ENCODE measurements at places on chromosomes 6 and 20.

DNA sequence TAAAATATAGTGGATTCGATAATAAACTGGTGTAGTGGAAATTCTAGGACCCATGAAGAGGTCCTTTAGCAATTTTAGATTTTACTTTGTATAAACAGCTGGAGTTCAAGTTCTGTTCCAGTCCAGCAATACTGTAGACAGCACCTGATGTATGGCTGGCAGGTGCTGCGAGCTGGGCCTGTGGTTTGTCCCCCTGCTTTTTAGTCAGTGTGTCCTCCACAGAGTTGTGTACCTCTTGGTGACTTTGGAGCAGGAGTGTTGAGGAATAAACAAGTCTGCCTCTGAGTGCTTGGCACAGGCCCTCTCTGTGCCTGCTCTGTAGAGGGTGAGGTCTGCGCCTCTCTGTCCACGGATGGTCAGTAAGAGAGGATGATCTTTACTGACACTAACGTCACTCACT lies 13.8 kb downstream of the STX16 start:
- DNase-seq = no peak

GRCh38 chr6:50815436-50816114 lies 3.1 kb upstream of the TFAP2B start:
- DNase-seq = no peak

- DNase-seq = no peak
These were observed 479.3 kb upstream of the BTBD3 start for GRCh38 chr20:11438412-11438811.

DNA sequence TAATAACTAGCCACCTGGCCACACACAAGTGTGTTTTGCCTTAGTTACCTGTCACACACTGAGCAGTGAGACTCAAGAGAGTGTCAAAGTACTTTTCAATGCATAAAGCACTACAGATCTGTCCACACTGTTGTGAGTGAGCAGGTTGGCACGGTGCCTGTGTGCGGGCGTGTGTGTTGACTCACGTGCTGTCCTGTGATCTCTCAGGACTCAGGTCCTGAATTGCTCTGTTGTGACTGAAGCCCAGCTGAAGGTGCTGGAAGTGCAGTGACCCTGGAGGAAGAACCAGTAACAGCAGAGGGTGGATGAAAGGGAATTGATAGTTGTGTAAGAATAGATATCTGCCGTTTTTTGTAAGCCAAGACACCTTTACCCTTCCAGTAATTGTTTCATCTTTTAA lies 18.3 kb downstream of the SLC16A10 start:
- DNase-seq = no peak

GRCh38 chr6:41053041-41053440 lies at the start of gene APOBEC2:
TSS of gene APOBEC2 (plus strand) at chr6:41053202. CDS start at chr6:41053348, 146 bp downstream.
- DNase-seq = peak; percentile 34

DNA sequence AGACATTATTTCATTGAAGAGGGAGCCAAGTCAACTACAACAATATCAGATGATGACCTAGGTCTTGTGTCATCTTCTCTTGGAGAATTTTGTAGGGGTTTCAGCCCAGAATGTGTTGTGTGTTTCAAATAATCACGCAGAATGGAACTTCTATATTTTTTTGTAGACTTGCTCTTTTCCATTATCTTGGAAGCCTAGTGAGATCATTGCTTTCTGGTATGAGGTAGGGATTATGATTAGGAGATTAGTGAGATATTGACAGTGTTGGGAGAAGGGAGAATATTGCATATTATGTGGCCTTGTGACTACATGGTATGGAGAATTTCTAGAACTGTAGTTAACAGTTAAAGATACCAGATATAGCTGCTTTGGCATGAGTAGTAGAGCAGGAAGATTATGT lies 423.6 kb upstream of the PLCB4 start:
- DNase-seq = no peak

DNA sequence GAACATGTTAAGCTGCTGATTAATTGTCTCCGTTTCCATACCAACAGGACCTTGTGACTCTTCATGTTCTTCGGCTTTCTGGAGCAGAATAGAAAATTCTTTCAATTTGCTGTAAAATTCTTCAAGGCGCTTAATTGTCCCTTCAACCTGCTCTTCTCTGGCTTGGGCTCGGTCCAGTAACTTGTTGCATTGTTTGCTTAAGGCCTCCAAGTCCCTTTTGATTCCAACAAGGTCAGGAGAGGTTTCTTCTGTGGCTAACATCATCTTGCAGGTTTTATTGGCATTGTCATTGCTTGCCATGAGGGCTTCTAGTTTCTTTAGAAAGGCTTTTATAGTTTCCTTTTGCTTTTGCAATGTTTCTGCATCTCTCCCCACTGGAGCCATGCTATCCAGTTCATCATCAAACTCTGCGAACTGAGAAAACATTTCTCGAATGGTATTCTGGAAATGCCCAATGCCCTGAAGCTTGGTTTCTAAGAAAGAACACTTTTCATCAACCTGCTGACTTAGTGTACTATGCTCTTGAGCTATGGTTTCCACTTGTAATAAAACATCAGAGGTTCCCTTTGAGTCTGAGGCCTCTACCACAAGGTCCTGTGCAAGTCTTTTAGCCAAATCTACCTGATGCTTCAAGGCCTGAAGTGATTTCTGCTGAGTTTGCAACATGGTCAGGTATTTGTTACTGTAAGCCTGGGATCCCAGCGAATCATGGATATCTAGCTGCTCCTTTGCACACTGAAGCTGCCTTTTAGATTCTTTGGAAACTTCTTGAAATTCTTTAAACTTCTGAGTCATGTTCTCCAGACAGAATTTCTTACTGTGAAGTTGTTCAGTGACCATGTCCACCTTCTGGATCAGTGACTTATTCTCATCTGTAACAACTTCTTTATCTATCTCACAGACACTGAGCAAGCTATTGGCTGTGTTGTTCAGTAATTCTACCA lies 90.2 kb downstream of the DST start:
- DNase-seq = no peak

DNA sequence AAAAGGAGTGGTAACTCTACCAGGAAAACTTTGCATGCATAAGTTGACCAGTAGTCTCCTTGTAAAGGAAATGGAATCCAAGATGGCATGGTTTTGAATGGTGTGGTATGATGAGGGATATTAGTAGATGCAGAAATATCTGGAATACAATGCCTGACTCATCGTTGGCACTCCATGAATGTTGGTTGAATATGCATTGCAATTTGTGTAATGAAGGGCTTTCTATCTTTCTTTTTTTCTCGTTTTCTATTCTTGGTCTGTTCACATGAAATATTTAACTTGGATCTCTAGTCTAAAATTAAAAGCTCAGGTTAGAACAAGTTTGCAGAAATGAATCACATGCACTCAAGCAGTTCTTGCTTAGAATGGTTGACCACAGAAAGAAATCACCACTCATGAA lies 277.3 kb upstream of the PRND start:
- DNase-seq = no peak

DNA sequence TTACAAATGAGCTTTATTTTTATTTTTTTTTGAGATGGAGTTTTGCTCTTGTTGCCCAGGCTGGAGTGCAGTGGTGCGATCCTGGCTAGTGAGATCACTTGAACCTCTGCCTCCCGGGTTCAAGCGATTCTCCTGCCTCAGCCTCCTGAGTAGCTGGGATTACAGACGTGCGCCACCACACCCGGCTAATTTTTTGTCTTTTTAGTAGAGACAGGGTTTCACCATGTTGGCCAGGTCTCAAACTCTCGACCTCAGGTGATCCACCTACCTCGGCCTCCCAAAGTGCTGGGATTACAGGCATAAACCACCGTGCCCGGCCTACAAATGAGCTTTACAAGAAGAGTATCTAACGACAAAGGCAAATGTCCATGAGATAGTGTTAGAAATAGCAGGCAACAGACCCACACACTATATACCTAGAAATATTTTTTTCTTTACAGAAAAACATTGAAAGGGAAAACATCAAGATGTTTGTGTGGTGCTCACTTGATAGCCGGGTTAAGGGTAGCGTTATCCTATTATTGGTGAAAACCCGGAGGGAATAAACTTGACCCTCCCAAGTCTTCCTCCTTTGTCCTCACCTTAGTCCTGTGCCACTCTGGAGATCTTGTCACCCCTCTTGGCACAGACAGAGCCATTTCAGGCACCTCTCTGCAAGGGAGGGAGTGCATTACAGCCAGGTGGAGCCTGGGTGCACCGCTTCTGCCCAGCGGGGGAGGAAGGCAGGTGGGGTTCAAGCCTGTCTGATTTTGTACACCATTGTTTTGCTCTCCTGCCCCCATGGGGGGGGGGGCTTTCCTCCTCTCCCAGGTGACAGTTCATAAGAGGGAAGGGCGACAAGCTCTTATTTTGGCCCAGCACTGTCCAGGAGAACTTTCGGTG lies 21.0 kb upstream of the AVP start:
- no peak for DNase-seq

DNA sequence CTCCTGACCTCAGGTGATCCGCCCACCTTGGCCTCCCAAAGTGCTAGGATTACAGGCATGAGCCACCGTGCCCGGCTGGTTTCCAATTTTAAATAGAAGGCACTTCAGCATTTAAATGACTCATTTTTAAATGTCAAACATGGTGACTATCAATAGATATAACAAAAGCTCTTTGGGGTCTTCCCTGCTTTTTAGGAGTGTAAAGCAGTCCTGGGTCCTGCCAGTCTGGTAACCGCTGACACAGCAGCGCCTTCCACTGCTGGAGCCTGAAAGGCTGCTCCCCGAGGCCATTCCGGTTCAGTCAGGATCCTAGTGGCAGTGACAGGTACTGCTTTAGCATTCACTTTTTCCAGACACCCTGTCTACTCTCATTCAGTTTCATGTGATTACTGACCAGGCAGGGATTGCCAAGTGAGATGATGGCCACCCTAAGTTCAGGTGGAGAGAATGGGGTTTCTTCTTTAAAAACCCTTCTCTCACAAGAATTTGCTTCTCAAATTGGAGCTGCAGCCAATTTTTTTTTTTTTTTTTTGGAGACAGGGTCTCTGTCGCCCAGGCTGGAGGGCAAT lies 5.1 kb downstream of the DIDO1 start:
- DNase-seq = peak; percentile 39

DNA sequence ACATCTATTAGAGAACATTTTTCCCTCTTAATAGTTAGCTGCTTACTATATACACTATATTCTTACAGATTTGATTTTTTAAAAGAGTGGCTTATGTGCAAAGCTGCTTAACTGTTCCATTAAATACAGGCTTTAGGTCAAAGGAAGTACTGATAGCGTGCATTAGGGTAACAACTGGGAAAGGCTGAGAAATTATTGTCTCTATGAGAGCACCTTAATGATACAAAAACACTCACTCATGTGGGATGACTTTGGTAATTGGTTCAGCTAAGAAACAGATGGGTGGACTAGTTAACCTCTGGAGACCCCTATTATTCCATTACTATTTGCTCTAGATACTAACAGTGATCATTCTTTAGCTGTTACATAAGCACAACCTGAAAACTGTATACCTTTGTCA lies 4.0 kb downstream of the DCDC2 start:
- no peak for DNase-seq

GRCh38 chr6:31878726-31879125 lies at the start of gene SLC44A4:
TSS of gene SLC44A4 (minus strand) at chr6:31878997. CDS start at chr6:31878980, 17 bp downstream.
- no peak for DNase-seq

- DNase-seq = no peak
These were observed 40.8 kb upstream of the FOXP4 start for GRCh38 chr6:41505122-41506049.

DNA sequence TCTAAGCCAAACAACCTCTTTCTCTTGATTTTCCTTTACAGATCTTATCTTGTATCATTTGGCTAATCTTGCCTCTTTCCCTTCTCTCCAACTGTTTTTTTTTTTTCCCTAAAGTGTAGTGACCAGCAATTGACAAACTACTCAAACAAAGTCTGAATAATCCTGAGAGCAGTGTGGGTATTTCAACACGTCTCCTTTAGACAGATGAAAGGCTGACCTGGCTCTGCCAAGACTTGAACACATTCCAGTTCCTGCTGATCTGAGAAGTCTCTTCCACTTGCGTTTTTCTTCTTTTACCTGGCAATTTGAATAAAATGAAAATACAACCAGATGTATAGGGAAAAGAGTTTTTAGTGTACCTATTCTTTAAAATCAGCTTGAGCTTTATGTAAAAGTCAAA lies 168.4 kb downstream of the GJA10 start:
- no peak for DNase-seq
